ENCODE measurements at places on chromosomes 1 and 21.
A peak's percentile ranks its signal among the peaks of the same experiment; 100 is the strongest.

- DNase-seq, result no peak
Observed at GRCh38 chr1:200211157-200211556, 183.6 kb downstream of the NR5A2 start.

DNA sequence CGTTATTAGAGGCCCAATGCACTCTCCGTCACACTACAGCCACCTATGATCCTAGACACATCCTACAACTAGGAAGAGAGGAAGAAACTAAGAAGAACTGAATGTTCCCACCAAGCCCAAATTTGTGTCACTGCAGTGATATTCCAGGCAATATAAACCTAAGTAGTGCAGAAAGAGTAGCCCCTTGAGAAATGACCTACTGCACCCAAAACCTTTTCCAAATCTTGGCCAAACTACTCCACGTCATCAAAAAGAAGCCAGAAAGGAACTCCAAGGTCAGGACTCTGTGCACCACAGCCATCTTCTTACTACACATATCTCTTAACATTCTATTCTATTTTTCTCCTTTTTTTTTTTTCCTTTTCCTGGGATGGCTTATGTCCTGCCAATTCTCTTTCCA is 60.2 kb downstream of the ADAMTS1 start:
- DNase-seq, result no peak

DNA sequence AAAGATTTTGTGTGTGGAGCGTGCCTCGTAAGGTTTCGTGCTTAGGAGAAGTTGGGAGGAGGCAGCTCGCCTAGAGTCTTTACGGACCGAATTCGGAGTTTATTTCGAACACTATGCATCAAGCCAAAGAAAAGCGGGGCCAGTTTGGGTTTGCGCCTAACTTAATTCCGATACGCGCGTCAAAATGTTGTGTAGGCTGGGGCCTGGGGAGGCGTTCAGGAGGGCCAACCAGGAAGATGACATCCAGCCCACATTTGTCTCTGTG is 6.4 kb downstream of the FOXD2 start:
- no peak for DNase-seq

GRCh38 chr1:115057661-115058254 is 28.1 kb downstream of the TSHB start:
- DNase-seq, result no peak

GRCh38 chr1:19122668-19123067 is 87.4 kb downstream of the UBR4 start:
- DNase-seq, result no peak

- DNase-seq, result no peak
Observed at GRCh38 chr1:202952818-202953217, 5.3 kb downstream of the ADIPOR1 start.

GRCh38 chr1:9827558-9828185 is 3.9 kb upstream of the CLSTN1 start:
- DNase-seq, result peak; percentile 18

DNA sequence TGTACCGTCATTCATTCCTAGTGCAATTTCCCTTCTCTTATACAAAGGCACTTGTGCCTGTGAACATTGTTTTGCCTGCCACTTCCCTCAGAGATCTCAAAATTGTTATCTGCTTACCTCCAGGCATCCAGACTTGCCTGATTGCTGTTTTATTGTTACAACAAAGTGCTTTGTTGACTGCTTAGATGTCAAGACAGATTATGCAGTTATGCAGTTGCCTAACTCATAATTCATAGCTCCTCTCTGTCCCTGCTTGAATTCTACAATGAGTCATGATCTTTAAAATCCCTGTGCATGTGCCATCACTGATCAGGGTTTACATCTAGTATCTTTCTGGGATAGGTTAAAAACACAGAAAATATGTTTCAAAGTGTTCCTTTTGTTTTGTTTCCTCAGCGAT is 24.5 kb downstream of the CXADR start:
- no peak for DNase-seq

GRCh38 chr1:204344665-204345355 is 14.9 kb downstream of the PLEKHA6 start:
- DNase-seq, result no peak

GRCh38 chr1:231844986-231845502 is 218.5 kb downstream of the DISC1 start:
- DNase-seq, result no peak

- no peak for DNase-seq
Observed at GRCh38 chr1:61301824-61302657, 219.7 kb downstream of the NFIA start.

DNA sequence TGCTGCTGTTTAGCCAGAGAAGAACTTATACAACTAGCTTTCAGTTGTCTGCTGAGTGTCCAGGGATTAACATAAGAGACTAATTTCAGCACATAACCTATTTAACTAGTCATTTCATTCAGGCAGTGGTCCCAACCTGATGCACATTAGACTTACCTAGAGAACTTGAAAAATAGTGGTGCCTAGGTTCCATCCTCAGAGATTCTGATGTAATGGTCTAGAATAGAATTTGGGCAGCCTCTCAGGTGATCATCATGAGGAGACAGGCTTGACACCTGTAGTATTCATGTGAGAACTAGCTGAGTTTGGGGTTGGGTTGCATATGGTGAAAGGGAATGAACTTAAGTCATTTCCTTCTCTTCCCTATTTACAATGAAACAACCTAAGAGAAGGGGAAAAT is 24.8 kb downstream of the CNST start:
- no peak for DNase-seq

DNA sequence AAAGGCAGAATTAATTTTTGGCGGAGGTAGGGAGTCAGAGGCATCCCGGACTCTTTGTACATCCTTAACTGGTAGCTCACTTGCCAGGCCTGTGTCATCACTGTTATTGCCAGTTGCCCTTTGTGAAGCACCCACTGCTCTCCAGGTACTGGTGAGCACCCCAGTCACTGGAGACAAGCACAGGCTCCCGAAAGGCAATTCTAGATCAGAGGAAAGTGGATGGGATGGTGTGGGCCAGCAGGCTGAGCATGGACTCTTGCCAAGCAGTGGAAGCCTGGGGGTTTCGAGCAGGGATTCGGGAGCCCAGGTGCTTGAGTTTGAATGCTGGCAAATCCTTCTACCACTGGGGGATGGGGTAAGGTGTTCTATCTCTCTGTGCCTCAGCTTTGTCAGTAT is 551.1 kb downstream of the MATN1 start:
- DNase-seq, result no peak

GRCh38 chr1:204576422-204576821 is 60.2 kb downstream of the MDM4 start:
- DNase-seq, result no peak

DNA sequence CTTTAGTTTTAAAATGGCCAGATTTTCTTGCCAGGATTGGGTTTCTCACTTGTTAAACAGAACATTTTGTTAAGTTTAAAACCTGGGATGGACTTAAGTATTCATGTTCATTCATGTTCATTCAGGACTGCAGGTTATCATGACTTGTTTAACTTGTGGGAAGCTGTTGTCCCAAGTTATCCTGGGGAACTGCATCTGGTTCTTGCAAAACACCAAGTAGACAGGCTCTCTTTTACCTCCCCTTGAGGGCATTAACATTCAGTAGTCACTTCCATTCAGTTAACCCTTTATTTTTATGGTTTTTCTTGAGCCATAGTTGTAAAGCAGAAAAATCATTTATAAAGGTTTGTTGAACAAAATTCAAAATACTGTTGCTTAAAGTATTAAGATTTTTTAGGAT is 8.1 kb downstream of the SOD1 start:
- DNase-seq, result no peak

DNA sequence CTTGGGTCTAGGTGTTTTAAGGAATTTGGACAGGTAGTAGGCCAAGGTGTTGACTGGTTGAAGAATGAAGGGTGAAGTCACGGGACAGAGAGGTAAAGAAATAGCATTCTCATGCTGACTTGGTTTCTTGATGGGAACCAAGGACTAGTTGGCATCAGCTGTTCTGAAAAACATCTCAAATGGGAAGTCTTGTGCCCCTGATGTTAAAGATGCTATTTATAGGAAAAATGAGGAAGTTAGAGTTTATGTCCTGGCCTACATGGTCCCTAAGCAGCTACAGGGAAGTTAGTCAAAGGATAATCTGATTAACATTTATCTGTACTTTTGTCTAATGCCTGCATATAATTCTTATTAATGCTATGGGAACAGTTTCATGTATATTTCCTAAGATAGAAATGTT is 262.4 kb downstream of the HHIPL2 start:
- no peak for DNase-seq

- no peak for DNase-seq
Observed at GRCh38 chr1:92679980-92680379, 104.9 kb downstream of the EVI5 start.

DNA sequence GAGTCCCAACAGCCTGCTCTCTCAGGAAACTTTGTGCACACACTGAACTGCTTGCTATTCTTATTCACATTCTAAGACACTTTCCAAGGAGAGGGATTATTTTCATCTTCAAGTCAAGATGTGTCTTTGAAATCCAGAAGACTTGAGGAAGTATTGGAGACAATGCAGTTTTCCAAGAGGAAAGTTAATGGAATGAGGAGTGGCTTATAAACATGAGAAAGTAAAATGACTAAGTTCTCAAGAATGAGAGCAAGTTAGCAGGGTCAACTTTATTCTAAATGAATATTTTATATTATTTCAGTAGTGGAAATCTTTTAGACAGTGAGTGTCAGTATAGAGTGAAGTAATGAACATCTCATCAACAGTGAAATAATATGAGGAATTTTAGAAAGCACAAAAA is 1239.3 kb downstream of the MRPL39 start:
- DNase-seq, result no peak

GRCh38 chr1:44447051-44447810 is 42.2 kb downstream of the RNF220 start:
- DNase-seq, result no peak

GRCh38 chr1:228530086-228530758 is 43.0 kb downstream of the RNF187 start:
- DNase-seq, result no peak

DNA sequence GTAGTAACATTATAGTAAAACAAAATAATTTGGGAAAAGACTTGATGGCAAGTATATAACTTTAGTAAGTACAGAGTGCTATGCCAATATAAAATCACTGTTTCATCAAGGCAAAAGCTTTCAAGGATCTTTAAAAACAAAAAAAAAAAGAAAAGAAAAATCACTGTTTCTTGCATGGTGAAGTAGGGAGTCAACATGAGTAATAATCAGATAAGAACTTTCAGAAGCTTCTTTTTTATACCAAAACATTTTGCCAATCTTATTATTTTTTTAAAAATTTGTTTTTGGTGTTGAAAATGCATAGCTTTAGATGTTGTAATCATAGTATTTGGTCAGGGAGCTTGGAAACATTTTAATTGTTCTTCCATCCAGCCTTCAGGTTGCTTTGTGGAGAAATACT is 37.2 kb downstream of the CAMSAP2 start:
- DNase-seq, result no peak
